ENCODE measurements at places on chromosomes 5 and 9. TPM values are rescaled to one million over a fixed set of nuclear protein-coding genes. Genes with fewer than 3 reads are reported as not detected.
A peak's percentile ranks its signal among the peaks of the same experiment; 100 is the strongest.

The CACNA1B gene
- not detected for total RNA-seq

The ELAVL2 gene
- total RNA-seq: 0.28 TPM

The RASEF gene
- total RNA-seq: under 0.01 TPM

- no peak for DNase-seq
These were observed 258.1 kb upstream of the IRX2 start for GRCh38 chr5:3009605-3010004.

- no peak for DNase-seq
These were observed 112.2 kb downstream of the MCTP1 start for GRCh38 chr5:95172659-95173058.

DNA sequence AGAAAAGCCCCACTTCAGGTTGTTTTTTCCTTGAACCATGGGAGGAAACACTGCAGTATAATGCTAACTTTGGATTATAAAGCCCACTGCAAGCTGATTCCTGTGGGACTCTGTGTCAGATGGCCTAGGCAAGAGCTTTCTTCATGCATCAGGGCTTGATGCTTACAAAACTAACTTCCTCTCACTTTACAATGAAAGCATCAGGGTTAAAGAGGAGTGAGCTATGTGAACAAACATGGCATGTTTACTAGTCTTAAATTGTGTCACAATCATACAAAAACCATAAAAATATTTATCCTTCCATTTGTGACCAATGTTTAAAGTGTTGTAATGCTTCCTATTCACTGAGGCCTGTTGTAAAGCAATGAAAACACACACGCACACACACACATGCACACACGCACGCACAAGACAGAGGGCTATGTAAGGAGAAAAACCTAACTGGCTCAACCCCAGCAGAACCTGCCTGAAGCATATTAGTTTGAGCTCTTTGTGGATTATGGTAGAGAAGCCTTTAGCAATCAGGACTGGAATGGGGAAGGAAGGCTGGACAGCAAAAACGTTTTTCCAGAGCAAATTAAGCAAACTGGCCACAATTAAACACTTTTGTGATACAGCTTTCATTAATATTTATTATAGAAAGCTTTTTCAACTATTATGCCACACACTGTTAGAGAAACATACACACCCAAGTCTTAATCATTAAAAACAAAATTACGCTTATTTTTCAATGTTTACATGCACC, 122.2 kb downstream of the AUH start:
- DNase-seq: no peak

The MAPKAP1 gene
- total RNA-seq: 122 TPM

DNA sequence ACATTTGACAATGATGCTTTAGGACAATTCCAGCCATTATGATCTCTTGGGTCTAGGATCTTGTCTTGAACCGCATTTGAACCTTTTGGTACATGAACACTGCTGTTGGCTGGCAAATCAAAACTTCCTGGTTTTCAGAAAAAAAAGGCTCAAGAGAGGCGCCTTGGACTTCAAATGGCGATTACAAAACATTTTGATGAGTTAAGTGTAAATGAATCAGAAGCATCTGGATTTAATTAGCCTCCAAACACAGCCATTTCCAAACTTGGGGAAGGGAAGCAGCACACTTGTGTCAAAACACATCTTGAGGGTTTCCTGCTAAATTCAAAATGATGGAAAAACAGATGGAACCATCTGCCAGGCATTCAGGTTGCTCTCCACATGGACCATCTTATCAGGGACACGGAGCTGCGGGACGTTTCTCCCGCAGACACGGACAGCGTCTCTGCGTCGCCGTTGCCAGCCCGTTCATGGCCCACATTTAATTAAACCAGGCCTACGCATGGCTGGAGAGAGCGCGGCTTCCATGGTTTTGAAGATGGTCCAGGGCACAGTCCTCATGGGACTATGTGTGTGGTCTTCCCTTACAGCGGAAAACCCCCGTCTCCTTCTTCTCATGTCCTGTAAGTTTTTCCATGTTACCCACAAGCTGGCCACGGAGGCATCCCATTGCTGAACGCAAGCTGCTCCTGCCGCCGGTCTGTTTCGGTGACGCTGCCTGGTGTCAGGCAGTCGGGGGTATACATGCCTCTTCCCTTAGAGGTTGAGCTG, 55.8 kb upstream of the PTCH1 start:
- no peak for DNase-seq

DNA sequence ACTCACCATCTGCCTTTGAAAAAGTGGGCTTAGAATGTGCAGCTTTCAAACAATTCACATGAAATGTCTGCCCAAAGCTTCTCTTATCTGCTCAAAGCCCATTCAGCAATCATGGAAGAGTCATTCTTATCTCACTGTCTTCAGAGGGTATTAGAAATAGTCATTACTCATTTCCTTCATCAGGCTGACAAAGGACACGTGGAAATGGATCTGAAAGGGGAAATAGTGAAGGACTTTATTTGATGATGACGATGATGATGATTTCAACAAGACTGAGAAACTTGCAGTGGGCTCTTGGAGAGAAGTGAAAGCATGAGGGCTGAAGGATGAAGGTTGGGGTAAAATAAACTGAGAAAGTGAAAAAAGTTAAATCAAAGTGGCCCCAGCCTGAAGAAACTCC, 194.3 kb downstream of the SMARCA2 start:
- no peak for DNase-seq

- DNase-seq: no peak
These were observed 7.1 kb downstream of the GTF3C5 start for GRCh38 chr9:133037775-133038515.

GRCh38 chr5:120882038-120882775, 418.1 kb downstream of the PRR16 start:
- no peak for DNase-seq

GRCh38 chr5:74393943-74394342, 246.6 kb downstream of the ENC1 start:
- DNase-seq: no peak

- DNase-seq: no peak
These were observed 190.9 kb upstream of the TUT7 start for GRCh38 chr9:86545090-86545489.

The NCS1 gene
- total RNA-seq: 35.8 TPM

The GLRA1 gene
- not detected for total RNA-seq

DNA sequence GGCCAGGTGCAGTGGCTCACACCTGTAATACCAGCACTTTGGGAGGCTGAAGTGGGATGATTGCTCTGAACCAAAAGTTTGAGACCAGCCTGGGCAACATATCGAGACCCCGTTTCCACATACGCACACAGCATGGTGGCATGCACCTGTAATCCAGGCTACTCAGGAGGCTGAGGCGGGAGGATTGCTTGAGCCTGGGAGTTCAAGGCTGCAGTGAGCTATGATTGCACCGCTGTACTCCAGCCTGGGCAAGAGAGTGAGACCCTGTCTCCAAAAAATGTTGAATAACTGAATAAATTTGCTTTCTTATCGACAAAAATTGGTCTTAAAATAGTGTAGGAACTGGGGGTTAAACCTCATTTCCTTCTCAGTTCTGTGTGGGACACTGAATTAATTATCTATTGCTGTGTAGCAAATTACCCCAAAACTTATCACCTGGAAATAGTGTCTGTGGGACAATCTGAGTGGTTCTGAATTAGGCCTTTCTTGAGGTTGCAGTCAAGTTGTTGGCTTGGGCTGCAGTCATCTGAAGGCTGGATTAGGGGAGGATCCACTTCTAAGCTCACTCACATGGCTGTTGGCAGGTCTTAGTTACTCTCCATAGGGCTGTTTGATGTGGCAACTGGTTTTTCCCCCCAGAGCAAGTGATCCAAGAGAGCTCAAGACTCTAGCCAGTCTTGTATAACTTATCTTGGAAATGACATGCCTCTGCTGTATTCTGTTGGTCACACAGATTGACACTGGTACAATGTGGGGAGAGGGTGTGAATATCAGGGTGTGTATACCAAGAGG, 2.0 kb downstream of the SNX30 start:
- no peak for DNase-seq

- no peak for DNase-seq
These were observed 9.4 kb downstream of the G3BP1 start for GRCh38 chr5:151781201-151781600.

DNA sequence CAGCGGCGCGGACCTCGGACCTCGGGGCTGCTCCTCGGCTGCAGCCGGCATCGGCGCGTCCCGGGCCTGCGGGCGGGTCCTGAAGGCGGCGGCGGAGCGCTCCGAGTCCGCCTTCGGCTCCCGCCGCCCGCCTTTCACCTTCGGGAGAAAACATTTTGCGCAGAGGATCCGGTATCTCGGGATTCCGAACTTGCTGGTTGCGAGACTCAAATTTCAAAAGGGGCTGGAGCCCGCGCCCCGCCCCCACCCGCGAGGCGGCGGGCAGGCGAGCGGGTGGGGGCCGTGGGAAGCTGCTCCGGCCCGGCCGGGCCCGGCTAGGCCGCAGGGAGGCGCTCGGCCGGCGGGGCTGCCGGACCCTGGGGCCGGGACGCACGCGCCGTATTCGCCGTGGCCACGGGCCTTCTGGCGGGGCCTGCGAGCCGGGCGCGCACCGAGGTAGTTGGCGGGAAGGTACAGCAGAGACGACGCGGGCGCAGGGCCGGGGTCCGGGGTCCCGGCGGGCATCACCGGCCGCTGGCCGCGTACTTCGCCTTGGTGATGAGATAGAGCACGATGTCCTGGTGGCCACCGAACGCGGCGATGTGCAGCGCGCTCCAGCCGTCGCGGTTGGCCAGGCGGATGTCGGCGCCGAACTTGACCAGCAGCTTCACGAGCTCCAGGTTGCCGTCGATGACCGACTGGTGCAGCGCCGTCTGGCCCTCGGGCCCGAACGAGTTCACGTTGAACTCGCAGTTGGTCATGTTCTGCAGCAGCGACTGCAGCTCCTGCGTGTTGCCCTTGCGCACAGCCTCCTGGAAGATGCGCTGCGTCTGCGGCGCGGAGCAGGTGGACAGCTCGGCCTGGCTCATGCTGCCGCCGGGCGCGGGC, 757 bp downstream of the NRARP start:
- peak; percentile 39 for DNase-seq

- no peak for DNase-seq
These were observed 8.6 kb downstream of the SEPTIN8 start for GRCh38 chr5:132768485-132768868.

DNA sequence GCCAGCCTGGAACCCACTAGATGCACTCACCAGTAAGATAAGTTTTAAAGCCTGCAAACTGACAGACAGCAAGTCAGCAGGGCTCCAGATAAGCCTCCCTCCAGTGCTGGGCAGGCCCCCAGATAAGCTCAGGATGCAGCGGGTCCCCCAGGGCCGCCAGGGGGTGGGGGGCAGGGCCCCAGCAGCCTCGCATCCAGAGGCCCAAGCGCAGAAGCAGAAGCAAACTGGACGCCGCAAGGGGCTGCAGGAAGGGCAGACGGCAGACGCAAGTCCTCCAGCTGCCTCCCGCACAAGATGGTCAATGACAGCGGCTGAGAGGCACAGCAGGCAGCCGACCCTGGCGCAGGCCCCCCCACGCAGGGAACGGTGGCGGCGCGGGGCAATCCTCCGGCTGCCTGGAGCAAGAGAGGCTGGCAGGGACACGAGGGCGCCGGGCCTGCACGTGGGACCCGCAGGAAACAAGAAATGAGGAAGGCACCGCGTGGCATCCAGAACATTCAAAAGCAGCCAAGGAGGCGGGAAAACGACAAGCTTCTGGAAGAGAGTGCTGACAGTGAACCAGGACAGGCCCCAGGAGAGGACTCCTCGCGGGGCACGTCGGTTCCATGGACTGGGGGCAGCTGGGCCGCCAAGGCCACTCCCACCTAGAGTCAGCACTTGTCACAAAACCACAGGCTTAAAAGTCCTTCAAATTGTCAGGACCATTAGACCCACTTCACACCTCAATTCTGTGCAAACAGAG, 49.8 kb downstream of the ROR2 start:
- DNase-seq: no peak

The GALNT12 gene
- total RNA-seq: 2.5 TPM

The CDH18 gene
- 1.1 TPM for total RNA-seq

DNA sequence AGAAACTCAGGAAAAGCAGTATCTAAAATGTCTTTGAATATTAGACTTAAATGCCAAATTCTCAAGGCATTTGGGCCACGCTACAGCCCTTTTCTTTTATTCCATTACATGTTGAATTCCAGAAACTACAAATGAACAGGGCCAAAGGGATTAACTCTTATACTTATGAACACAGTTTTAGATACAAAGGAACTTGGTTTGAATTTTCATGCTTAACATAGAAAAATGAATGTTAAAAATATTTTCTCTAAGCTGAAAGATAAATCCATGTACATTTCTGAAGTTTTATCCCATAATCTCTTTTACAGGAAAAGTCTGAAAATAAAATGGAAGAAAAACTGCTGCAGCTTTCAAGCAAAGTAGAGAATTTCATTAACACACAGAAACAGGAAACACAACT, 56.8 kb downstream of the FAM81B start:
- DNase-seq: no peak

DNA sequence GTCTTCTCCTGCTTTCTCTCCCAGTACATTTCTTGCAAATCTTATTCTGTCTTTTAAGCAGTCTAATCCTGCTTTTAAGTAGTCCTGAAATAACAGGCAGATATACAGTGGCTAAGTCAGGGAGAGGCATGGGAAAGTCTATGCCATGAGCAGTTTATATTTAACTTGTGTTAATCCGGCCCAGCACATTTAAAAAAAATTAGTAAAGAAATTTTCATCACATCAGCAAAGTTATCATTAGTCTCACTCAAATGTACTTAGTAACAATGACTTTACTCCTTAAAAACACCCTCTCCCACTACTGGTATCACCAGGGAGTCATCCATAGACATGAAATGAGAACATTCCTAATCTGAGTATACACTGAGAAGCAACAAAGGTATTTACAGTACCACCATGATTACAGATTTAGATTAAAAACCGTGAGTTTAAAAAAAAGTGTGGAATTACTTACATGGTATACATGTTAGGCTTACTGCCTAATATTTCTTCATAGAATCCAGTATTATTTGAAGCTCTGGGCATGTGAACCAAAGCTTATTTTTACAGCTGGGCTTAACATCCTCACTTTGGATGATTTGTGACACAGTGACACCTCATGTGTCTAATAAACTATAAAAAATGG, 75.9 kb upstream of the DAB2 start:
- DNase-seq: peak; percentile 28

DNA sequence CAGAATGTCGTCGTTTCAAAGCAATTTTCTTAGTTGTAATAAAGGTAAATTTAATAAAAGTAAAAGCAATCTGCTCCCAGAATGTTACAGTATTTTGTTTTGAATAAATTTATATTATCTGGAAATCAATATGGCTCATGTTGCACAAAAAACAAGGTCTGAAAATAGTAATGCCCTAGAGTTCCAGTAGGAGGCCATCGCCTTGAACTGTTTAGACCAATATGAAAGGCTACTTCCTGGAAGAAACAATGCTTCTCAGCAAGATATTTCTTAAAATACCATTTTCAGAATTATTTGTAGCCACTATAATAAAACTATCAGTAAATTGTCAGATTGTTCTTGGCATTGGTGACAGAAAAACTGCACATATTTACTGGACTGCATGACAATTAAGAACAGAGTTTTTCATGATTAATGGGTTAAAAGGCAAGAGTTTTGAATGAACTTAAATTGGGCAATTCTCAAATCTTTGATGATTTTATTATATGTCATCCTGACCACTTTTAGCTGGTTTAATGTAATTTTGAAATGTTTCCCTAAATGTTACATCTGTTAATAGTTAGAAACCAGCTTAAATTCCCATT, 153.2 kb downstream of the COMMD10 start:
- DNase-seq: no peak

Data from IMR-90 (cell line).